Thoracic aorta (tissue), 2 donors: ENCODE measurements at places on chromosomes 5 and 9. TPM values are rescaled to one million over a fixed set of nuclear protein-coding genes. Genes with fewer than 3 reads are reported as not detected.

DNA sequence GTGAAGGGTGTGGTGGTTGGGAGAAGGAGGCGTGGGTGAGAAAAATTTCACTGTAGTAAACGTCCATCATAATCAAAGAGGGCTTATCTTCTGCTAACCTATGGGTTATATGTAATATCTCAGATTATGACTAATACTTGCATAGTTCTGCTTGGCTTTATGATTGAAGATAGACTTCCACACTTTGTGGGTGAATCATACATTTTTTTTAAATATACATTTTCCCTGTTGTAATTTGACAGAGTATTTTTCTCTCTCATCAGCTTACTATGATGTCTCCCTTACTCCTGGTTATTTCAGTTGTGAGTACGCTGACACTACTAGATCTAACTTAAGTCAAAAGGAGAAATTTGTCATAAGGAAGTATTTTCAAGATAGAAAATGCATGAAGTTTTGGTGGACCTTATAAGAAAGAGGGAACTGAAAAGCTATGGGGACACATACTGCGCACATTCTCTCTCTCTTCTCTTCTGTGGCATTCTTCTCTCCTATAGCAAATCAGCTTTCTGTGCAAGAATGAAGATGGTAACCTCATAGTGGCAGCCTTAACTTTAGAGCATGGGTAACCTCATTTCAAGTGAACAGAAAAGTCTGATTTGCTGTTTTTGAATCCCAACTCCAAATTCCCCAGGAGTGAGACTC lies 4.9 kb upstream of the JAK2 start:
- H3K4me1 ChIP-seq, result peaks cover 33% of the 10 kb centered on the region
- no peak for DNase-seq
- H3K27me3 ChIP-seq, result no peaks in the 10 kb centered on the region
- H3K4me3 ChIP-seq, result no peak overlapping the region
- no peak overlapping the region for H3K27ac ChIP-seq

The C6 gene
- total RNA-seq, result 0.68 TPM

The PURA gene
- 41.6 TPM for total RNA-seq

GRCh38 chr9:89179895-89180734 lies 1.5 kb upstream of the SHC3 start:
- peaks cover 11% of the 10 kb centered on the region for H3K27me3 ChIP-seq
- peak overlapping the region; percentile 68 for H3K4me3 ChIP-seq
- peak; percentile 34 for DNase-seq
- H3K4me1 ChIP-seq, result peaks cover 18% of the 10 kb centered on the region

DNA sequence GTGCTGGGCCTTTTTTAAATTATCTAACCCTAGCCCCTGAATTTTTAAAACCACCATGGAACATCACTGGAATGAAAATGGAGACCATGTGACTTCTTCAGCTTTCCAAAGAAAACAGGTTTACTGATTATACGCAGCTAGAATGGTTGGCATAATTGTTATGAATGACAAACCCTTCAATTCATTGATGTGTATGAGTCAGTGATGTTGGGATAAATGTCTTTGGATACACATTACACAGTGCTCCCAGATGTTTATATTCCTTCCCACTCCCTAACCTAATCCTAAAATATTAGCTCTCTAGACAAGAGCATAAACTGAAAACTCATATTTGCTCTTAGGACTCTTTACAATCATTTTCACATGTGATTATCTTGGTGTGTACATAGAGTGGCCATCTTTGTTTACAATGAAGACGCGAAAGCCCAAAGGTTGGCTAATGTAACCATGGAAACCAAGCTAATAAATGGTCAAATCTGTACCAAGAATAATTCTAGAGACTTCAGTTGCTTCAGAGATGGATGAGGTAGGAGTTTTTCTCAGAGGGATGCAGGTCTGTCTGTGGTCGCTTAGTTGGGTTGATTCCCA lies 131.2 kb upstream of the HMHB1 start:
- H3K36me3 ChIP-seq, result no peaks in the 10 kb centered on the region
- no peaks in the 10 kb centered on the region for H3K27me3 ChIP-seq
- H3K27ac ChIP-seq, result no peak overlapping the region
- no peak for DNase-seq
- no peaks in the 10 kb centered on the region for H3K4me1 ChIP-seq

DNA sequence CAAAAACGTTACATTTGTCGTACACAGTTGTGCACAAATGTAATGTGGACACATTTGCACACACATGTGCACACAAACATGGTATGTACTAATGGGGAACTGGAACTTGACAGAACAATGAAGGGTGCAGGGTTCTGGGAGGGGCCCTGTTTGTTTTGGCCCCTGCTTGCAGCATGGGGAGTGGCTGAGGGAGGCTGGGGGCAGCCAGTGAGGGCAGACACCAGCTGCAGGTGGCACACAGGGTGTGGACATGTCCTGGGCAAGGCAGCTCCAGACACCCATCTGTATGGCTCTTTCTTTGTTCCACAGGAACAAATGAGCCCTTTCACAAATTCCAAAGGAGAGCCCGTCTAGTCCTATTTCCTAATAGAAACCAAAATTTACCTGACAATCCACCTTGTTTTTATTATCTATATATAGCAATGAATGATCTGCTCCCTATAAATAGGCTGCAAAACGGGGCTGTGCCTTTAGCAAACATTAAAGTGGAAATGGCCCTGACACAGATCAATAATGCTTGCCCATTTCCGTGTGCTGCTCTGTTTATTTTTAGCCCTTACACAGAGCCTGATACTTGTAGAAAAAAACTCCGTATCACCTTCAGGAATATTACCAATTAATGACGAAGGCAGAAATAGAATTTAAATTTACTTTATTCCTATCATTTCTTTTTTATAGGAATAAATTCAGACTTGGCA lies 26.4 kb downstream of the MARCHF3 start:
- H3K4me1 ChIP-seq, result no peaks in the 10 kb centered on the region
- no peak for DNase-seq
- no peaks in the 10 kb centered on the region for H3K36me3 ChIP-seq
- no peak overlapping the region for H3K4me3 ChIP-seq
- H3K27me3 ChIP-seq, result no peaks in the 10 kb centered on the region

- no peak overlapping the region for H3K27ac ChIP-seq
- no peaks in the 10 kb centered on the region for H3K4me1 ChIP-seq
- H3K36me3 ChIP-seq, result no peaks in the 10 kb centered on the region
- no peak for DNase-seq
- no peak overlapping the region for H3K4me3 ChIP-seq
Measured at GRCh38 chr5:108743319-108743718, 4.4 kb upstream of the FER start.

DNA sequence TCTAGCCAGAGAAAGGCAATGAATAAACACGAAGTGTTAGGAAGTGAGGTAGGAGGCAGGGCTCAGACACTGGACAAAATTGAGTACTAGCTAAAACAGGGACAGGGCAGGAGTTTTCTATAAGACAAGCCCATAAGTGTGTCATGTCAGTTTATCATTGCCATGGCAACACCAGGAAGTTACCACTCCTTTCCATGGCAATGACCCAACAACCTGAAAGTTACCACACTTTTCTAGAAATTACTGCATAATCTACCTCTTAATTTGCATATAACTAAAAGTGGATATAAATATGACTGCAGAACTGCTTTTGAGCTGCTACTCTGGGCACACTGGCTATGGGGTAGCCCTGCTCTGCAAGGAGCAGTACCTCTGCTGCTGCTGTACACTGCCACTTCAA lies 442.5 kb upstream of the COX7C start:
- H3K4me3 ChIP-seq, result no peak overlapping the region
- DNase-seq, result no peak
- H3K27me3 ChIP-seq, result no peaks in the 10 kb centered on the region
- no peaks in the 10 kb centered on the region for H3K36me3 ChIP-seq
- no peak overlapping the region for H3K27ac ChIP-seq

DNA sequence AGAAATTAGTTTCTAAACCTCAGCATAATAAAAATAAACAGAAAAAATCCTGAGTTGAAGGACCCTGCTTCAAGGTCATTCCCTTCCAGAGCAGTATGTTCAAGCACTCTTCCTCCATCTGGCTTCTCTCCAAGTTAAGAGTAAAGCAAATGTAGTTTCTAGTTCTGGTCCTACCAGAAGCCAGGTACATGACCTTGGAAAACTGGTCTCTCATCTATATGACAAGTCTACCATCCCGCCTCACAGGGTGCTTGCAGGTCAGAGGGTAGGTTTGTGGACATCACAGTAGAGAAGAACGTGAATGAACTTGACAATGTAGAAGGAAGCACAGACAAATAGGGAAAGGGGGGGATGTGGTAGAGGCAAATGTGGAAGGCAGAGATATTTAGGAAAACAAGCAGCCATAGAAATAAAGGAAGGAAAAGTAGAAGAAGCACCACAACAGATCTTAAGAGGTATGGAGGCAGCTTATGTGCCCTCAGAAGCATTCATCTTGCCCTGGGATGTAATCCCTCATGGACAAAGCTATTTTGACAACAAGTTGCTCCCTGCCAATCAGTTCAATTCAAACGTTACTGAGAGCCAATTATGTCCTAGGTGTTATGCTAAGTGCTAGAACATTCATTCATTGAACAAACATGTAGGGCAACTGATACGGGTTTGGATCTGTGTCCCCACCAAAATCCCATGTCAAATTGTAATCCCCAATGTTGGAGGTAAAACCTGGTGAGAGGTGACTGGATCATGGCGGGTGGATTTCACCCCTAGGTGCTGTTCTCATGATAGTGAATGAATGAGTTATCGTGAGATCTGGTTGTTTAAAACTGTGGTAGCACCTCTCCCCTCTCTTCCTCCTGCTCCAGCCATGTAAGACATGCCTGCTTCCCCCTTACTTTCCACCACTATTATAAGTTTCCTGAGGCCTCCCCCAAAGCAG lies 23.7 kb upstream of the CTNNAL1 start:
- no peak overlapping the region for H3K4me3 ChIP-seq
- no peaks in the 10 kb centered on the region for H3K4me1 ChIP-seq
- peak overlapping the region; percentile 32 for H3K27ac ChIP-seq
- DNase-seq, result no peak

GRCh38 chr9:118459913-118460312 lies 755.7 kb downstream of the TLR4 start:
- H3K4me3 ChIP-seq, result no peak overlapping the region
- no peak overlapping the region for H3K27ac ChIP-seq
- H3K27me3 ChIP-seq, result no peaks in the 10 kb centered on the region

- no peaks in the 10 kb centered on the region for H3K27me3 ChIP-seq
- DNase-seq, result no peak
- no peak overlapping the region for H3K27ac ChIP-seq
- no peaks in the 10 kb centered on the region for H3K36me3 ChIP-seq
- no peaks in the 10 kb centered on the region for H3K4me1 ChIP-seq
Measured at GRCh38 chr5:167634432-167634831, 657.0 kb upstream of the WWC1 start.

The GRAMD2B gene
- total RNA-seq, result 59.3 TPM

GRCh38 chr5:92687821-92688722 lies 892.9 kb downstream of the NR2F1-AS1 start:
- no peak overlapping the region for H3K4me3 ChIP-seq
- DNase-seq, result no peak
- no peak overlapping the region for H3K27ac ChIP-seq

DNA sequence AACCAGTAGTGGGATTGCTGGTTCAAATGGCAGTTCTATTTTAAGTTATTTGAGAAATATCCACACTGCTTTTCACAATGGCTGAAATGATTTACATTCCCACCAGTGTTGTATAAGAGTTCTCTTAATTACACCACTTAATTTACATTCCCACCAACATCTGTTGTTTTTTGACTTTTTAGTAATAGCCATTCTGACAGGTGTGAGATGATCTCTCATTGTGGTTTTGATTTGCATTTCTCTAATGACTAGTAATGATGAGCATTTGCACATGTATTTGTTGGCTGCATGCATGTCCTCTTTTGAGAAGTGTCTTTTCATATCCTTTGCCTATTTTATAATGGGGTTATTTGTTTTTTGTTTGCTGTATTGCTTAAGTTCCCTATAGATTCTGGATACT lies 688.3 kb downstream of the PRR16 start:
- H3K36me3 ChIP-seq, result no peaks in the 10 kb centered on the region
- no peaks in the 10 kb centered on the region for H3K27me3 ChIP-seq
- no peak for DNase-seq

DNA sequence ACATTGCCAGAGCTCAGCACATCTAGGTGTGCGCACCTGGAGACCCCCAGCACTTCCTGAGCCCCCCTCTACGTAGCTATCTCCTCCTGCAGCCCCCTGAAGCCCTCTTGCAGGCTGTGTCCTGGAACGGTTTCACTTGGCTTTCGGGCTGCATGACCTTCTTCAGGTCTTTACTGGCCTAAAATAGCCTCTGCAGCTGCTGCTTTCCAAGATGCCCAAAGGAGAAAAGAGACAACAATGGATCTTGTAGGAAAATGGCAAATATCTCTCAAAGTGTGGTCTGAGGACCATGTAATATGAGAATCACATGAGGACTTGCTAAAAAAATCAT lies 6.6 kb upstream of the ERMP1 start:
- H3K4me1 ChIP-seq, result peaks cover 4% of the 10 kb centered on the region
- H3K4me3 ChIP-seq, result no peak overlapping the region
- no peaks in the 10 kb centered on the region for H3K36me3 ChIP-seq
- H3K27ac ChIP-seq, result no peak overlapping the region
- H3K27me3 ChIP-seq, result no peaks in the 10 kb centered on the region

The TXNDC8 gene
- not detected for total RNA-seq

GRCh38 chr5:169416583-169417196 lies 115.8 kb upstream of the SLIT3 start:
- peak; percentile 40 for DNase-seq
- H3K27ac ChIP-seq, result no peak overlapping the region
- H3K4me1 ChIP-seq, result peaks cover 9% of the 10 kb centered on the region
- peak overlapping the region; percentile 25 for H3K4me3 ChIP-seq
- H3K27me3 ChIP-seq, result no peaks in the 10 kb centered on the region

The SV2C gene
- total RNA-seq, result 0.14 TPM

The NKD2 gene
- total RNA-seq, result 1.5 TPM

DNA sequence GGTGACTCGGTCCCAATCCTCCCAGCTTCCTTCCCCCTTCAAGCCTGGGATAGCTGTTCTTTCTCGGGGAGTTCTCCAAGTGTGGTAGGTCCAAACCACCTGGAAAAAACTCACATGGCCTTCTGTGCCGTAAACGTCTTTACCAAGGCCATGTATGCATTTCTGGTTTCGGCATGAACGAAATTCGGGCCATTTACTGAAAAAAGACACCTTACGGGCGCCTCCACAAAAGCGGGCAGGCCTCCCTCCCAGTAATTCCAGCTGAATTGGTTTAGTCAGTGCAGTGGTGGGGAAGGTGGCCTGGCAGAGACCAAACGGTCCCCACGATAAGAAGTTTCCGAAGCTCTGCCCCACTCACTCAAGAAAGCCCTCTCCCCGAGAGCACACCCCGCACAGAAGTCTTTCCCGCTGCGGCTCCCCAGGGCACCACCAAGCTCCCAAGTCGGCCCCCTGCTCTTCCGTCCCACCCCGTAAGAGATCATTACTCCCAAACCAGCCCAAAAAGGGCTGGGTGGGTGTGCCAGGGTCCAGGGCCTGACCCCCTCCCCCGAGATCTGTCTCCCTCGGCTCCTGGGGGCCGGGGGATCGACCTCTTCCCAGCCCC lies 86.3 kb upstream of the MELK start:
- H3K27me3 ChIP-seq, result no peaks in the 10 kb centered on the region
- no peak for DNase-seq
- peak overlapping the region; percentile 97 for H3K4me3 ChIP-seq
- no peaks in the 10 kb centered on the region for H3K36me3 ChIP-seq
- peaks cover 10% of the 10 kb centered on the region for H3K4me1 ChIP-seq
- H3K27ac ChIP-seq, result peak overlapping the region; percentile 59

The IFNA13 gene
- not detected for total RNA-seq

- H3K36me3 ChIP-seq, result no peaks in the 10 kb centered on the region
- no peak overlapping the region for H3K4me3 ChIP-seq
- H3K4me1 ChIP-seq, result no peaks in the 10 kb centered on the region
- no peak overlapping the region for H3K27ac ChIP-seq
- H3K27me3 ChIP-seq, result no peaks in the 10 kb centered on the region
Measured at GRCh38 chr9:130417602-130418001, 27.2 kb upstream of the ASS1 start.
